ENCODE measurements at places on chromosomes 7 and 10. TPM values are rescaled to one million over a fixed set of nuclear protein-coding genes. Genes with fewer than 3 reads are reported as not detected.

The PKD2L1 gene
- not detected for total RNA-seq

The ASIC3 gene
- 4.1 TPM for total RNA-seq

The UCN3 gene
- total RNA-seq: not detected

The TBC1D12 gene
- total RNA-seq: 0.73 TPM

The AKR1D1 gene
- total RNA-seq: not detected

The CALHM1 gene
- not detected for total RNA-seq

The CRHR2 gene
- not detected for total RNA-seq

The CALML3 gene
- not detected for total RNA-seq

The KIAA1549 gene
- total RNA-seq: 0.75 TPM

The RNF133 gene
- not detected for total RNA-seq

The PRSS37 gene
- total RNA-seq: not detected

The BLVRA gene
- total RNA-seq: 48.1 TPM

The TMEM236 gene
- total RNA-seq: 0.05 TPM

The GSDME gene
- total RNA-seq: 11.0 TPM

The GRID1 gene
- total RNA-seq: not detected

DNA sequence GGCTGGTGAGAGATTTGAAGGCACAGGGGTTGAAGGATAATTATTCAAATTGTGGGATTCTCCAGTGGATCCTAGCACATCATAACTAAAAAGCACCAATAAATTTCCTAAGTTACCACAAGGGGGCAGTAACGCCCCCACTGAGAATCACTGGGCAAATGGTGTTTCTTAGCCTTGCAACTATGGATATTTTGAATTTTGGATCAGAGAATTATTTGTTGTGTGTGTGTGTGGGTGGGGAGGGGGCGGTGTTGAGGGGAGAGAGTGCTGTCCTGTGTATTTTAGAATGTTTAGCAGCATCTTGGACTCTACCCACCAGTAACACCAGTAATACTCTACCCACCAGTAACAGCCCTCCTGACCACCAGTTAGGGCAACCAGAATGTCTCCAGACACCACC is 63.3 kb upstream of the PRKG1 start:
- DNase-seq: no peak

GRCh38 chr10:110843031-110843430 is 28.7 kb upstream of the PDCD4 start:
- peak; percentile 66 for DNase-seq

DNA sequence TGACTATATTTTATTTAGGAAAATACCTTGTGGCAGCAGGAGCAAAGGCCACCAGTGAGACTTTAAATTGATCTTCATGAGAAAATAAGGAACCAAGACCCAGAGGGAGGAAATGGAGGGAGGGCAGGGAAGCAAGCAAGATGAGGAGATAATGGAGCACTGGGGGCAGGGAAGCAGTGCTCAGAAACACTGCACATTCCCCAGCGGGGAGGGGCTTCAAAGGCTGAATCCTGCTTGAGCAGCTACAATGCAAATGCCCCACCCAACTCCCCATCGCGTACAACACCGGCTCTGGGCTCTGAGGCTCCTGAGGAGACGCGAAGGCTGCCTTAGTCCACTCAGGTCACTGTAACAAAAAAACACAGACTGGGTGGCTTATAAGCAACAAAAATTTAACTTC is 503.8 kb downstream of the GRID1 start:
- no peak for DNase-seq

- DNase-seq: no peak
These were observed 57.4 kb upstream of the CASD1 start for GRCh38 chr7:94452239-94452638.

DNA sequence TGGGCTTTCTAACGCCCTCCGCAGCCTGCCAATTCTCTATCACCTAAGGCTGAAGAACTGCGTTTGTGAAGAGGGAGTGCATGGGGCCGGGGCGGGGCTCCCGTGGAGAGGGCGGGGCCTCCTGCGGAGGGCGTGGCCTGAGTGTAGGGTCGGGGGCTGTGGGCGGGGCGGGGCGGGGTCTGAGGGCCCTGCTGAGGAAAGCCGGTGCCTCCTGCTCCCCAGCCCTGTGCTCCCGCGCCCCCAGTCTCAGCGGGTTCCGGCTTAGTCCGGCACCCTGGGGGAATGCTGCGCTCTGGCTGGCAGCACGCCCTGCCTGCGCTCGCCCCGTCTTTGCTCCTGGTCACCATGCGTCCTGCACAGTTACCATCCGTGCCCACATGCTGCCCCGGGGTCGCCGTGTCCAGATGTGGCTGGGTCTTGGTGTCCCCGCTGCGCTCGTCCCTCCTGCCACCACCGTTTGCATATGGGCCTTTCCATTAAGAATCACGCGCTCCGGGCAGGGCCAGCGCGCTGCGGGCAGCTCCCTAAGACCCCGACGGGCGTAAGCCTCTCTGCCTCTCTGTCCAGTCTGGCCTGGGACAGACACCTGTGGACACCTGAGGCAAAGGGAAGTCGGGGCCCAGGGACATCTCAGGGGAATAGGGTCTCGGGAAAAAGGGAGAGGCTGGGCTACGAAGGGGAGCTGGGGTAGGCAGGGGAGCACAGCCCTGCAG is 144.0 kb upstream of the RET start:
- DNase-seq: no peak

DNA sequence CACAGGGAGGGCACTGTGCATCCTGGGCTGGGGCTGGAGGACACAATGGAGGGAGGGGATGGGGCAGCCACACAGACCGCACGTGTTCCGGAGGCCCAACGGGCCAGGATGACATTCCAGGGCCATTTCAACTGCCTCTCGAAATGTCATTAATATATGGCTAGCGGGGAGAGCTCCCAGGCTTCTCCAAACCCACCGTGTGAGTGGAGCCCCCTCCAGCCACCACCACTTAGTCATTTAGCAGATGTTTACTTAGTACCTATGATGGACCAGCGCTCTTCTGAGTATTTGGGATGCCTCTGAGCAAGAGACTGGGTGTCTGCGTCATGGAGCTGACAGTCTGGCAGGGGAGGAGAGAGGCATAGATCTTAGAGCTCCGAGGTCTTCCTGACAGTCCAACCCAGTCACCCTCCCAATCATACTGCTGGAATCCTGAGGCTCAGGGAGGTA is 107.3 kb downstream of the ZMIZ1 start:
- no peak for DNase-seq

- no peak for DNase-seq
These were observed 427.6 kb downstream of the PHTF2 start for GRCh38 chr7:78226059-78226719.

DNA sequence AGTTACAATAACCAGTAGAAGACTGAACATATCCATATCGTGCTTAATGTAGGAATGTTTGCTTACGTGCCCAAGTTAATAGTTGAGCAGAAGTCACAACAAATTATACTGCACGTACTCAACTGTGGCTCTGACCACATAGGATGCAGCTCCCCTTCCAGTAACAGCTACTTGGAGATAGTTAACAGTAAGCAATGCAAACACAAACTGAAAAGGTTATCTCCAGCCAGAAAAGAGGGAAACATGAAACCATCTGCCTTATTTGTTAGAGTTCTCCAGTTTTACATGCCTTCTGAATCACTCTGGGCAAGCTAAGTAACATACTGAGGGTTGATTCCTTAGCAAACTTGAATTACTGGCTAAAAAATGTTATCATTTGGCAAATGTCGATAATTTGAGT is 9.8 kb downstream of the DHX32 start:
- no peak for DNase-seq

GRCh38 chr10:53135897-53136253 is 363.3 kb upstream of the MBL2 start:
- DNase-seq: no peak

GRCh38 chr10:6124666-6125065 is 35.8 kb downstream of the RBM17 start:
- no peak for DNase-seq

- no peak for DNase-seq
These were observed 111.3 kb upstream of the ASAH2 start for GRCh38 chr10:50362547-50363125.

- no peak for DNase-seq
These were observed 1.1 kb upstream of the HSPA12A start for GRCh38 chr10:116743266-116744064.

- DNase-seq: no peak
These were observed 23.0 kb downstream of the FAM13C start for GRCh38 chr10:59339351-59339750.

DNA sequence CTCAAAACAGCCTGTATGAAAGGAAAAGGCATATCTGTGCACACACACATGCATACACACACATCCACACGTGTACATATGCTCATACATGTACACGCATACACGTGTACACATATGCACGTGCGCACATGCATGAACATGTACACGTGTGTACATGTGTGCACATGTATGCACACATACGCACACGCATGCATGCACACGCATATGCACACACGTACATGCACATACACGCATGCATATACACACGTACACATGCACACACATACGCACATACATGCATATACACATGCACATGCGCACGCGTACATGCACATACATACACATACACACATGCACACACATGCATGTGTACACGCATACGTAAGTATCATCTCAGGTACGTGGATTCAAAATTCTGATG is 19.4 kb downstream of the DIP2C start:
- no peak for DNase-seq

DNA sequence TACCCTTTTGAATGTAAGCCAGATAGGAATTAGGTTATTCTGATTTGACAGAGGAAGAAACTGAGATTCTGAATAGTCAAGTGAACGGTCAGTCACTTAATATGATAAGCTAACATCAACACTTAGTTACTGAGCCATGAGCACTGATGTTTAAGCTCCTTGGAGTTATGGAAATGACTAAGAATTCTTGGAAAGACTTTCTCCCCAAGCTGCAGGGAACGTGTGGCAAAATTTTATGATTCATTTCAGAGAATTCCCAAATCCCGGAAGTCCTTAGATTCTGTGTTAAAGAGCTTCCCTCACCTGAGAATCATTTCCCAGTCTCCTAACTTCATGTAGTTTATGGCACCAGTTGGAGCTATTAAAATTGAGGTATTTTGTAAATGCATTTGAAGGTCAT is 330.9 kb downstream of the XPNPEP1 start:
- no peak for DNase-seq

DNA sequence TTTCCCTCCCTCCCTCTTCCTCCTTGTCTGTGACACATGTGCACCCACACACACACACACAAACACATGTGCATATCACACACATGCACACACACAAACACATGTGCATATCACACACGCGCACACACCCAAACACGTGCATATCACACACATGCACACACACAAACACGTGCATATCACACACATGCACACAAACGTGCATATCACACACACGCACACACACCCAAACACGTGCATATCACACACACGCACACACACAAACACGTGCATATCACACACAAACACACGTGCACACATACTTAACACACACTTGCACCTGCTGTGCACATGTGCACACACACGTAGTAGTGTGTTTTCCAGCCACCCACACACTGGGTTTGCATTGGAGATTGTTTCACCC is 29.4 kb upstream of the KNDC1 start:
- no peak for DNase-seq

DNA sequence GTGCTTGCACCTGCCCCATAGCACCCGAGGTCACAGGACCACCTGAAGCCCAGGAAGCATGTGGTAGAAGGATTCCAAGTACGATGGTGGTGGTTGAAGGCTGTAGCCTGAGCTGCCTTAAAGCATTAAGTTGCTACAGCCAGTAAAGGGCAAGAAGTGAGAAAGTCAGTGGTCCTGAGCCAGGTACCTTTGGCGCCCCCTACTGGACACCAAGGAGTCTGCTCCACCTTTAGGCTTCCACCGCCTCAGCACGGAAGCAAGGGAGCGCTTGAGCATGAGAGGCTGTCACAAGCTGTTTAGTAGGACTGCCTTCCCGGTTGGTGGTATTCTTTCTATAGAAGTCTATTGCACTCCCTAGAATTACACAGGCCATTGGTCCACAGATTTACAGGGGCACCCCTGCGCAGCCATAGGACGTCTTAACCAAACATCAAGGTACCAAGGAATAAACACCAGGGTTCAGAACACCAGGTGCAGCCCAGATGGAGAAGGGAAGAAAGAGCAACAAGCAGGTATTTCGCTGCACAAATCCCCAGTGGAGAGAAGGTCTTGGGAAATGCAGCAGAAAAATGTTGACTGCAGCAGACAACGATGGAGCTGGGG is 2.2 kb downstream of the CRTAC1 start:
- peak; percentile 27 for DNase-seq

GRCh38 chr10:115921795-115922194 is 351.2 kb downstream of the GFRA1 start:
- DNase-seq: no peak

DNA sequence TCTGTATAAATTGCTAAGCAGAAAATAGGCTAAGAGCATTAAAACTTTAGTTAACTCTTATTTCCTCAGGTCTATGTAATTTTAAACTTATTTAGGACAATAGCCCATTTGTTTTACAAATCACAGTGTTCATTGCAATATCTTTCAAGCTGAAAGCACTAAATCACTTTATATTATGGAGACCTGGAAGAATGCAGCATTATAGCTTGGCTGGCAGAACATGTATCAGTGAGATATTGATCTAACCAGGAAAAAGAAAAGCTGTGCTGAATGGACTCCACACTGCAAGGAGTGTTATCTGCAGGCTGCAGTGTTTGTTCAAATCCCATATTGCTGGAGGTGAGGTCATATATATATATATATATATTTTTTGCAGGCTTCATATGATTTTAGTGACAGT is 517.5 kb downstream of the NRG3 start:
- no peak for DNase-seq

- no peak for DNase-seq
These were observed 601.8 kb downstream of the PARD3 start for GRCh38 chr10:34213193-34213804.

- no peak for DNase-seq
These were observed 226.2 kb downstream of the TCERG1L start for GRCh38 chr10:131085091-131085860.

- DNase-seq: no peak
These were observed 51.7 kb upstream of the LEP start for GRCh38 chr7:128189231-128189930.

GRCh38 chr10:77355844-77356243 is 281.8 kb downstream of the KCNMA1 start:
- DNase-seq: no peak

DNA sequence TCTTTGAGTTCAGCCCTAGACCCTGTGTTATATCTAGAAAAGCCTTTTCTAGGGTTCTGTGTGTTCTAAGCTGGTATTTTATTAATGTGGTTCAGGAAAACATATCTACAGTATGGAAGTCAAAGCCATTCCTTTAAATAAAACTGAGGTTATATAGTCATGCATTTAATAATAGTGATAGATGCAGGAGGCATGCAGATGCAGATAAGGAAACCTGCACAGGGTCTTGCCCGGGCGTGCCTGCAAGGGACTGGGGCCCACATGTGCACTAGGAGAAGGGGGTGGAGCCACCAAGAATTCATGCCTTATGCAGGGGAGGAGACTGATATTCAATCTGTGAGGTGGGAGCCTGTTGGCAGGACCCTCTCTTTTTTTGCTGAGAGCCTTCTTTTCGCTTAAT is 171.5 kb downstream of the PRPF18 start:
- DNase-seq: no peak

GRCh38 chr7:47640265-47640664 is 58.4 kb upstream of the TNS3 start:
- no peak for DNase-seq

- DNase-seq: no peak
These were observed 4.4 kb downstream of the ZP3 start for GRCh38 chr7:76428868-76429805.

Data from activated T-helper 1 cell treated with anti-CD3 and anti-CD28 coated beads, Interleukin-12 subunit alpha, Interleukin-12 subunit beta, Interleukin-2, Interleukin-4 antibody, amounts not matched to agents 30 ng/mL and 10 ng/mL and 1 ng/mL, durations not matched to agents 14 hours and 24 hours and 36 hours (primary cell).